ENCODE measurements at places on chromosomes 1 and 21.

DNA sequence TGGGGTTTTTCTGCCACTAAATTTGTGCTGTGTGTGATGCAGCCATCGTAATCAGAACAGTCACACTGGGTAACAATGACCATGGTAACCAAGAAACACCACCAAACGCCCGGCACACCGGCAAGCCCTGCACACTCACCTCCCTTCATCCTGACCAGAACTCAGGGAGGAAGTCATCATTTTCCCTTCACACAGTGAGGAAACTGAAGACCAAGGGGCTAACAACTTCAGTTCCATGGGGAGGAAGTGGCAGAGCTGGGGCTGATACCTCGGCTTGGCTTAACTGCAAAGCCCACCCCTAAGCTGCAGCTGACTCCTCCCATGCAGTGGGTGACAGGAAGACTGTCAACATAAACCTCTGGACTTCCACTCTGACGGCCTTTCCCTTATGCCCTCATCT, 69.3 kb upstream of the BCAR3 start:
- no peak for DNase-seq

- no peak for DNase-seq
These were observed 151.3 kb upstream of the PTGFR start for GRCh38 chr1:78339490-78339889.

DNA sequence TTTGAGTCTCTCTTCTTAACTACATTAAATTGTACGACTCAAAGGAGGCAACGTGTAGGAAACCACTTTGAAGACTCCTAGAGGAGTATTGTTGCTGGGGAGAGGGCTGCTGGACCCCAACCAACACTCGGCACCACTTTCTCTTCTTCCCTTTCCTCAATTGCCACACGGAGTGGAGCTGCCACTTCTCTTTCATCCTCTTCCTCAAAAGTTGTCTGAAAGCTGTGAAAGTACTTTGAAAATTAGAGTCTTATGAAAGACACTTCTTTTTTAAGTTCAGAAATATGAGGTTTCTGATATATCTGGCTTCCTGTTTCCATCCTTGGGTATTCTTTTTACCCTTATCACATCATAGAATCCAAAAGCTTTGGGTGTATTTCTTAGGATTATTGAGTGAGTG, 59.5 kb downstream of the MRPS6 start:
- no peak for DNase-seq

- DNase-seq, result no peak
These were observed 48.7 kb upstream of the TNR start for GRCh38 chr1:175792136-175792535.

DNA sequence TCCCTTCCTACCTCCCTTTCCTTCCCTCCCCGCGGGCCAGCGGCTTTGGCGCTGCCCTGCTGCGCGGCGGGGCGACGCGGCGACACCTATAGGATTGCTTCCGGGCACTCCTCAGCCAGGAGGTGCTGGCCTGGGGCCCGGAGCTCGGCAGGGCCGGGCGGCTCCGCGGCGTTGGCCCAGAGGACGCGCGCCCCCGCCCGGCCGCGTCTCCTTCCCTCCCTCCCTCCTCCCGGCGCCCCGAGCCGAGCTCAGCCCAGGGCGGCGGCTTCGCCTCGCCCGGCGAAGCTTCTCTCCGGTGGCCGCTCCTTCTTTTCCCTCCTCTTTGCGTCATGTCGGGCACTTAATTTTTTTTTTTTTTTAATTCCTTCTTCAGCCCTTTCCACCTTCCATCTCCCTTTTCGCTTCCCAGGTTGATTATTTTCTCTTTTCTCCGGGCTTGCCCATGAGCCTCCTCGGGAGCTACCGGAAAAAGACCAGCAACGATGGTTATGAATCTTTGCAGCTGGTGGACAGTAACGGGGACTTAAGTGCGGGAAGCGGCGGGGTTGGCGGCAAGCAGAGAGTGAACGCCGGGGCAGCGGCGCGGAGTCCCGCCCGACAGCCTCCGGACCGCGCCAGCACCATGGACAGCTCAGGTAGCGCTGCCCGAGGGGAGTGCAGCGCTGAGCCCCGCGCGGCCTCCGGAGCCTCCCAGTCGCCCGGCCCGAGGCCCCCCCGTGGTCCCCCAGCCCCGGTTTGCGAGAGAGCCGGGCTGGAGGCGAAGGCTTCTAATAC, at the start of gene DNAJC6:
TSS of gene DNAJC6 (plus strand) at position 240 of the 774 bp plus-strand sequence. CDS start at position 443, 203 bp downstream.
- DNase-seq, result no peak

DNA sequence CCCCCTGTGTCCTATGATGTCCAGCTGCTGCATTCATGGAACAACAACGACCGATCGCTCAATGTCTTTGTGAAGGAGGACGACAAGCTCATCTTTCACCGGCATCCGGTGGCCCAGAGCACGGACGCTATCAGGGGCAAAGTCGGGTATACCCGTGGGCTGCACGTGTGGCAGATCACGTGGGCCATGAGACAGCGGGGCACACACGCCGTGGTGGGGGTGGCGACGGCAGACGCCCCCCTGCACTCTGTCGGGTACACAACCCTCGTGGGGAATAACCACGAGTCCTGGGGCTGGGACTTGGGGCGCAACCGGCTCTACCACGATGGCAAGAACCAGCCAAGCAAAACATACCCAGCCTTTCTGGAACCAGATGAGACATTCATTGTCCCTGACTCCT, 63.3 kb downstream of the SPSB1 start:
- DNase-seq, result no peak

GRCh38 chr1:229714306-229714705, 88.3 kb downstream of the URB2 start:
- DNase-seq, result no peak

DNA sequence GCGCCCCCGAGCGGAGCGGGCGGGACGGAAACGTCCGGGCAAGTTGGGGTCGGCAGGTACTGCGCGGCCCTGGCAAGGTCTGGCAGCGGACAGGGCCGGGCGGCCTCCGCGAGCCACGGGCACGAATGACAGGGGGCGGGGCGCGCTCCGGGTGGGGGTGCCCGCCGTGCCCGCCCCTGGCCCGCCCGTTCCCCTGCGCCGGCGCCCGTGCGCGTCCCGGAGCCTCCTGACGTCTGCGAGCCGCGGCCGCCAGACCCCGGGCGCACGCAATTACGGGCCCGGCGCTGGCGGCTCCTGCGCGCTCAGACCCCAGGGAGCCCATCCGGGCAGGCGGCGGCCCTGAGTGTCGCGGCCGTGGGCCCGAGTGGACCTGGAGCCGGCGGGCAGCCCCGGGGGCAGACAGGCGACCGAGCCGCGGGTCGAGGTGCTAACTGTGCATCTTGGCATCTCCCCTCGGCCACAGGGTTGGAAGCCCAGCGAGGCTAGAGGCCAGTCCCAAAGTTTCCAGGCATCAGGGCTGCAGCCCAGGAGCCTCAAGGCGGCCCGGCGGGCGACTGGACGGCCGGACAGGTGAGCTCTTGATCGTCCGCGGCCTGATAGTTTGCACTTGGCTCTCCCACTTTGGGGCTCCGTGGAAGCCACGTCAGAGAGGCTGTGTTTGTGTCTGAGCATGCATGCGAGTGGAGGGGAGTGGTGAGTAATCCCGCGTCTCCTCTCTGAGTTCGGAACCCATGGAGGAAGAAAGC, 918 bp downstream of the MIB2 start:
- no peak for DNase-seq

DNA sequence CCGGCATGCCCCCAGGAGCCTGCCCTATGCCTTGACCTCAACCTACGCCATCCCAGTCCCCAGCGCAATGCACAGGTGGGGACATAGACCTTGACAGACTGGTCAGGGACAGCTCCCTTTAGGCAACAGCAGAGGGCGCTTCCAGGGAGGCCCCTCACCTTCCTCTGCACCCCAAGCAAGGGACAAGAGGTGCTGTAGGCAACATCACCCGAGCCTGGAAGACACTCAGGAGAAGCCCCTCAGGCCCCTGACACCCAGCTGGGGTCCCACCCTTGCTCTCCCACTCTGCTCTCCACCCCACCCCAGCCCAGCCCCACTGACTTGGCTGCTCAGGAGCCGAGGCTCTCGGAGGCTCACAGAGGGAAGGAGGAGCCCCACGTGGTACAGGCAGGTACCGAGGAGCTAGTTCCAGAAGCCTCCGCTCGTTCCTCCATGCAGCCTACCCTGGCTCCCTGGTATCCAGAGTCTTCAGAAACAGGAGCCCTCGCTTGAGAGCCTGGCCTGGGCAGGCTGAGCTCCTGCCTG, 2.4 kb upstream of the WNT3A start:
- DNase-seq, result no peak

DNA sequence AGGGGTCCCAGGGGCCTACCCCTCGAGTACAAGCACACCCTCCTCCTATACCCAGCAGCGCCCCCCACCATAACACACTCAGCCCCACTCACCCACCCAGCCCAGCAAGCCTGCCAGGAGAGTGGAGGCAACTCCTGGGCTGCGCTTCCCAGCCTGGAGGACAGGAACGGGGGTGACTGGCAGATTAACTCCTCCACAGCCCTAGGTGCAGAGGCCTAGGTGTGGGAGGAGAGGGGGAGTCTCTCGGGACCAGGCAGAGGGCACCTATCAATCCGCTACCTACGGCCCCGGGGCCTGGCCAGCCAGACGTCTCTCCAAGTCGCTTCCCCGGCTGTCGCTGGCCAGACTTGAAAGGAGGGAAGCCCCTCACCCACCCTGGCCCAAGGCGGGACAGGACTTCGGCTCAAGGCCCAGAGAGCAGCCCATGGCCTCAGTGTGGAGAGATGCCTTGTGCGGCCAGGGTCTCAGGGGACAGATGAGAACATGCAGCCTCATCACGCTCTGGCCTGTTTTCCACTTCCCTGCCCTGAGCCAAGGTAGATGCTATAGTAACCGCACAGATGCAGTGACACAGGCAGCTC, 24.9 kb downstream of the MATN1 start:
- DNase-seq, result no peak

- DNase-seq, result no peak
These were observed 25.9 kb downstream of the COL16A1 start for GRCh38 chr1:31677949-31678348.

- DNase-seq, result no peak
These were observed 573.8 kb downstream of the LTN1 start for GRCh38 chr21:28418726-28419514.

- DNase-seq, result no peak
These were observed 50.0 kb upstream of the TARDBP start for GRCh38 chr1:10962483-10962882.

DNA sequence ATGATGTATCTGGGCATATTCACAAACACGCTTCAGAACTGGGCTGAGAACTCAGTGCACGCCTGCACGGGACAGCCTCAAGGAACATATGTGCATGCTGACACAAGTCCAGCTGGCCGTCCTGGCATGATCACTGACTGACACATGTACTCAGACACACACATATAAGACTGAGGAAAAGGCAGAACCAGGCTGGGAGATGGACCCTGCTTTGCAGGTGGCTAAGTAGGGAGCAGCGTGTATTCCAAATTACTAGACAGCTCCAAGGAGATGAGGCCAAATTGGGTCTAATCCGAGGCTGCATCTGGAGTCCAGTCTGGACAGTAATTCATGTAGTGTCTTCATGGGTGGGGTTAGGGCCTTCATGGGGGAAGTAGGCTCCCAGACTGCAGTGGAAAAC, 41.4 kb upstream of the GJB5 start:
- DNase-seq, result no peak

DNA sequence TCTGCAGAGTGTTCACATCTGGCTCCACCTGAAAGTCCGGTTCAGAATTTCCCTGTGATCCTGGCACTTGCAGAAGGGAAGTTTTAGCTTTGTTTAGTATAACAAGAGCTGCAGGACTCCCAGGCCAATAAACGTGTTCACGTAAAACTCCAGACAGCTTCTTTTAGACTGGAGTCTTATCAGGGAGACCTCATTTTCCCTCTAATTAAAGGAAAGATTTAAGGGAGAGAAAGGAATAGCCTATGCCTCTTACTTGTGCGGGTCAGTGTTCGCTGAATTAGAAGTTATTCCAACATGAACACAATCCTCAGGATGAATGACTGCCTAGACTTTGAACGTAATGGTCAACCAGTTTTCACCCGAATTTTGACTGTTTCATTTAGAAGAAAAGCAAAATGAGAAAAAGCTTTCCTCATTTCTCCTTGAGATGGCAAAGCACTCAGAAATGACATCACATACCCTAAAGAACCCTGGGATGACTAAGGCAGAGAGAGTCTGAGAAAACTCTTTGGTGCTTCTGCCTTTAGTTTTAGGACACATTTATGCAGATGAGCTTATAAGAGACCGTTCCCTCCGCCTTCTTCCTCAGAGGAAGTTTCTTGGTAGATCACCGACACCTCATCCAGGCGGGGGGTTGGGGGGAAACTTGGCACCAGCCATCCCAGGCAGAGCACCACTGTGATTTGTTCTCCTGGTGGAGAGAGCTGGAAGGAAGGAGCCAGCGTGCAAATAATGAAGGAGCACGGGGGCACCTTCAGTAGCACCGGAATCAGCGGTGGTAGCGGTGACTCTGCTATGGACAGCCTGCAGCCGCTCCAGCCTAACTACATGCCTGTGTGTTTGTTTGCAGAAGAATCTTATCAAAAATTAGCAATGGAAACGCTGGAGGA, 202.1 kb upstream of the SGIP1 start:
- no peak for DNase-seq
